ENCODE measurements at places on chromosomes 1 and 21.

DNA sequence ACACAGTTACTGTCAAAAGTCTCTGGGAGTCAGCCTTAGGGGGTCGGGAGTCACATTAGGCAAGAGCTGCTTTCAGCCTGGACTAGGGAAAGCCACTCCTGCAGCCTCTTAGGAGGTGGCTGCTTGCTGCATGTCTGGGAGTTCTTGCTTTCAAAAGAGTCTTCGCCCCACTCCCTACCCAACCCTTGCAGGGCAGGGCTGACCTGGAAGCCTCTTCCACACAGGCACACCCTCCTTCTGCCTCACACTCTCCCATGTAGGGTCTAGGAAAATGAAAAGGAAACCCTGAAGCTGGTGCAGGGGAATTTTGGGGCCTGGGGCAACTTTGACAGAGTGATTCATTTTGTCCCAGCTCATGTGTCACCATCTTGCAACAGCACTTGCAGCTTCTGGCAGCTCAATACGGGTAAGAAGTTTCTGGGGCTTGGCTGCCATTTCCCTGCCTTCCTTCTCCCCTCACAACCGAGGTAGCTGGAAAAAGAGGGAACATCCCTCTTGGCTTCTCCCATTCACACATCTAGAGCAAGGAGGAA lies 37.3 kb downstream of the KCND3 start:
- no peak for DNase-seq

DNA sequence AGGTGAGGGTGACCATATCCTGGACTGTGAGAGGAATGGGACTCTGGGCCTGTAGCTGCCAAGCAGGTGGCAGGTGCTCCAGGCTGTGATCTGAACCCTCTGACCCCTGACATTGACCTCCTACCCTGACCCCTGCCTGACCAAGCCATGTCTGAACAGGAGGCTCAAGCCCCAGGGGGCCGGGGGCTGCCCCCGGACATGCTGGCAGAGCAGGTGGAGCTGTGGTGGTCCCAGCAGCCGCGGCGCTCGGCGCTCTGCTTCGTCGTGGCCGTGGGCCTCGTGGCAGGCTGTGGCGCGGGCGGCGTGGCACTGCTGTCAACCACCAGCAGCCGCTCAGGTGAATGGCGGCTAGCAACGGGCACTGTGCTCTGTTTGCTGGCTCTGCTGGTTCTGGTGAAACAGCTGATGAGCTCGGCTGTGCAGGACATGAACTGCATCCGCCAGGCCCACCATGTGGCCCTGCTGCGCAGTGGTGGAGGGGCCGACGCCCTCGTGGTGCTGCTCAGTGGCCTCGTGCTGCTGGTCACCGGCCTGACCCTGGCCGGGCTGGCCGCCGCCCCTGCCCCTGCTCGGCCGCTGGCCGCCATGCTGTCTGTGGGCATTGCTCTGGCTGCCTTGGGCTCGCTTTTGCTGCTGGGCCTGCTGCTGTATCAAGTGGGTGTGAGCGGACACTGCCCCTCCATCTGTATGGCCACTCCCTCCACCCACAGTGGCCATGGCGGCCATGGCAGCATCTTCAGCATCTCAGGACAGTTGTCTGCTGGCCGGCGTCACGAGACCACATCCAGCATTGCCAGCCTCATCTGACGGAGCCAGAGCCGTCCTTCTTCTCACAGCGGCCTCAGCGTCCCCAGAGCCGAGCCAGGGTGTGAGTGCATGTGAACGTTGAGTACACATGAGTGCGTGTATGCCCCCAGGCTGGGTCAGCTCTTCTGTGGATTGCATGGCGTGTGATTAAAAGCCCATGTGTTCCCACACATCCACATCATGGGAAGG lies 3.1 kb downstream of the TMEM125 start:
- DNase-seq = no peak

DNA sequence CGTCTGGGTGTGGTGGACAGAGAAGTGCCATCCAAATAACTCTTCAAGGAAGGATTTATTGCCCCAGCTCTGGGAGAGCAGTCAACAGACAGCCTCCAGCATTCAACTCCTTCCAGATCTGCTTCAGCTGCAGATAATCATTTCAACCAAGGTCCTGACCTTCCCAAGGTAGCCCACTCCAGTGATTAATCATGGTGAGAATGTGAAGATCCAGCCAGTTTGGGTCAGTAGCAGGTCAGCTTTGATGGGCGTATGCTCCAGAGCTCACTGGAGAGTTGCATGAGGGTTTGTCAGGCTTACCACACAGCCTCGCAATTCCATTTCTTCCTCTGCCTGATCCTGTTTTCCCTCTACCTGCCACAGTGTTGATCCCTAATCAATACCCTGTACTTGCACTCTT lies 214.5 kb upstream of the ZRANB2 start:
- no peak for DNase-seq

- DNase-seq = no peak
Observed at GRCh38 chr1:226017070-226017469, 17.9 kb upstream of the SDE2 start.

- no peak for DNase-seq
Observed at GRCh38 chr21:26140926-26141325, 29.6 kb downstream of the APP start.

DNA sequence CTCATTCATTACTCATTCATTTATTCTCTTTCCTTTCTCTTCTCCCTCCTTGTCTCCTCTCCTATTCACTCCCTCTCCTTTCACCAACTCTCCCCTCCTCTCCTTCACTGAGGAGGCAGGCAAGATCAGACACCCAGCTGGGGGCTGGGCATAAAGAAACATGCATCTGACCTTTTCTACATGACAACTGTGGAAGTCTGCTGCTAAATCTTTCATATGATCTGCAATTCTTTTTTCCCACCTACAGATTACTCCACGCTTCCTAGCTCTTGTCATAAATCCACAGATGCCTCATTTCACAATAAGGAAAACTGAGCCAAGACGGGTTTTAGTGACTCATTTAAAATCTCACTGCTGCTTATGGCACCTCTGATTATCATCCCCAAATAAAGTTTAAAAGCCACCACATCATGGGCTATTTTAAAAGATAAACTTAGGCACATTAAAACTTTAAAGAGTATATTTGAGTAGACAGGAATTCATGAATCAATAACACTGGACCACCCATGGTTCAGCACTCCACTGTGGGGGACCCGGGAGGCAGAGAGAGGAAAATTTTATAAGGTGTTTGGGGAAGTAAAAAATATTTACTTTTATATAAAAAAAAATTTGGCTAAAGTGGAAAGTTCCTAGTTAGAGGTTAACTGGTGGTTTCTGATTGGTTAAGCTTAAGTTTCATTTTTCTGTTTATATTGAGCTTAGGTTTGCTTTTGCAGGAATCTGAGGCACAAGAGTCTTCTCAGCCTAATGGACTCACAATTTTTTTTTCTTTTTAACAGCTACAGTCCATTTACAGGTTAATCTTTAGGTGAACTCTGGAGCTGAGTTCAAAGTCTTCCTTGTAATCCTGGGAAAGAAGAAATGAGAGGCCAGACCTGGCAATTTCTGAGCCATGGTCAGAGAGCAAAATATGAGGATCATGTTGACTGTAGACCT lies 55.8 kb upstream of the DNAH14 start:
- DNase-seq = no peak

- peak; percentile 11 for DNase-seq
Observed at GRCh38 chr1:46333300-46334029, 7.1 kb upstream of the NSUN4 start.

DNA sequence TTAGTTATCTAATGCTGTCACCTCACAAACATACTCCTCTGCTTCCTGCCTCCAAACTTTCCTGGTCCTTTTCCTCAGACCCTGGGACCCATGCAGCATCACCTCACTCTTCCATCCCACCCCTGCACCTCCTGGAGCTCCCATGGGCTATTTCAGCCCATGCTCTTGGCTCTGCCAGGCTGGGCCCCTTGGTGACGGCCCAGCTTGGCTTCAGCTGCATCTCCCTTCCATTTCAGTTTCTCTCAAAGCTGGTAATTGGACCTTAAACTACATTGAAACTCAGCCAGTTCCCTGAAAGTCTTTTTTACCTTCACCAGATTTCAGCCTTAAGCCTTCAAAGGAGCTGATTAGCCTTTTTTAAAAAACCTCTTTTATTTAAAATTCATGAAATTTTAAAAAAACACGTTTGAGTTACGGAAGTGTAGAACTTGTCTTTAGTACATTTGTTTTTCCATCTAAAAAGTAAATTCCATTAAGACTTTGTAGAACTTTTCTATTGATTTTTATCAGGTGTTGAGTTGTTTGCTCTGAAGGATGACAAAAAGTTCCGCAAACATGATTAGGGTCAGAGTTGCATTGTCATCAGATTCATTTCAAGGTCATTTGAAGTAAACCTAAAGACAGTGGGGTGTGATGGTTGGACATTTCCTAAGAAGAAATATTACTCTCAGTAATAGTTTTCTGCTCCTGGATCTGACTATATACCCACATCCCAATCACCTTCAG lies 33.5 kb downstream of the AGT start:
- no peak for DNase-seq

- no peak for DNase-seq
Observed at GRCh38 chr1:3405974-3406867, 48.2 kb upstream of the ARHGEF16 start.

- no peak for DNase-seq
Observed at GRCh38 chr1:14599800-14600199, 1.3 kb downstream of the KAZN start.

GRCh38 chr1:85554630-85555327 lies 25.8 kb upstream of the CCN1 start:
- no peak for DNase-seq

- peak; percentile 69 for DNase-seq
Observed at GRCh38 chr1:6348511-6349191, 44.9 kb downstream of the ACOT7 start.

DNA sequence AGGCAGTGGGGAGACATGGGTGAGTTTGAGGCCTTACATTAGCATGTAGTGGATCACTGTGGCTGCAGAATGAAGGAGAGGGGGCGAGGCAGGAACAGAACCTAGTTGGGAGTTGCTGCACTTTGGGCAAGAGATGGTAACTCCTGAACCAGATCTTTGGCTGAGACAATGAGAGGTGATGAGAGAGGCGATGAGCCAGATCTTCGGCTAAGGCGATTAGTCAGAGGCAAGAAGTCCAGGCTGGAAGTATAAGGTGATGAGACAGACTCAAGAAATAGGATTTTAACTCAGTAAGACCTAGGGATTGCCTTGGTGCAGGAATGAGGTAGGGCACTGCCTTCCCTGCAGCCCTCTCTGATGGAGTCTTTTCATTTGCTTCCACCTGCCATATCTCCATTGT lies 9.1 kb upstream of the ARTN start:
- no peak for DNase-seq

GRCh38 chr1:18948913-18949685 lies 7.4 kb downstream of the IFFO2 start:
- DNase-seq = no peak

DNA sequence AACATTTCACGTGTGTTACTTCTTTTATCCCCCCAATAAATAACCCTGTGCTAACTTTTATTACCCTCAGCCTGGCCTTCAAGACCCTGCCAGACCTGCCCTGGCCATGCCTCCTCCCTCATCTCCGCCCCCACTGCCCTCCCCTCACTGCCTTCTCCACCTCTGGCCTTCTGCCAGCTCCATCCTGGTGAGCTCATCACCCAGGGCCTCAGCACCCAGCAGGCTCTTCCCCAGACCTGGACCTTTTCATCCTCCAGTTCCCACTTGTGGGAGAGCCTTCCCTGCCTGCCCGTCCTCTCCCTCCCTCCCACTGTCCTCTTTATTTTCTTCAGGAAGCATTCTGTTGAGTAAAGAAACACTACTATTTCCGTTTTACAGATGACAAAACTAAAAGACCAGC lies 72.0 kb downstream of the SLC66A1 start:
- DNase-seq = no peak

DNA sequence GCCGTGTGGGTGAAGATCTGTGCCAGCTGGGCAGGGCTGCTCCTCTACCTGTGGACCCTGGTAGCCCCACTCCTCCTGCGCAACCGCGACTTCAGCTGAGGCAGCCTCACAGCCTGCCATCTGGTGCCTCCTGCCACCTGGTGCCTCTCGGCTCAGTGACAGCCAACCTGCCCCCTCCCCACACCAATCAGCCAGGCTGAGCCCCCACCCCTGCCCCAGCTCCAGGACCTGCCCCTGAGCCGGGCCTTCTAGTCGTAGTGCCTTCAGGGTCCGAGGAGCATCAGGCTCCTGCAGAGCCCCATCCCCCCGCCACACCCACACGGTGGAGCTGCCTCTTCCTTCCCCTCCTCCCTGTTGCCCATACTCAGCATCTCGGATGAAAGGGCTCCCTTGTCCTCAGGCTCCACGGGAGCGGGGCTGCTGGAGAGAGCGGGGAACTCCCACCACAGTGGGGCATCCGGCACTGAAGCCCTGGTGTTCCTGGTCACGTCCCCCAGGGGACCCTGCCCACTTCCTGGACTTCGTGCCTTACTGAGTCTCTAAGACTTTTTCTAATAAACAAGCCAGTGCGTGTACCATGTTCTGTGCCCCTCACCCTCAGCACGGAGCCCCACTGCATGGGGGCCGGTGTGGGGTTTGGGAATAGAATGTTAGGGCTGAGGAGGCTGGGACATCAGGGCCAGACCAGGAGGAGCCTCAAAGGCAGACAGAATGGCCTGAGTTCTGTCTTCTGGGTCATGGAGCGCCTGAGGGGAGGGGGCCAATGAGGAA lies 21.3 kb downstream of the SERINC2 start:
- DNase-seq = no peak

DNA sequence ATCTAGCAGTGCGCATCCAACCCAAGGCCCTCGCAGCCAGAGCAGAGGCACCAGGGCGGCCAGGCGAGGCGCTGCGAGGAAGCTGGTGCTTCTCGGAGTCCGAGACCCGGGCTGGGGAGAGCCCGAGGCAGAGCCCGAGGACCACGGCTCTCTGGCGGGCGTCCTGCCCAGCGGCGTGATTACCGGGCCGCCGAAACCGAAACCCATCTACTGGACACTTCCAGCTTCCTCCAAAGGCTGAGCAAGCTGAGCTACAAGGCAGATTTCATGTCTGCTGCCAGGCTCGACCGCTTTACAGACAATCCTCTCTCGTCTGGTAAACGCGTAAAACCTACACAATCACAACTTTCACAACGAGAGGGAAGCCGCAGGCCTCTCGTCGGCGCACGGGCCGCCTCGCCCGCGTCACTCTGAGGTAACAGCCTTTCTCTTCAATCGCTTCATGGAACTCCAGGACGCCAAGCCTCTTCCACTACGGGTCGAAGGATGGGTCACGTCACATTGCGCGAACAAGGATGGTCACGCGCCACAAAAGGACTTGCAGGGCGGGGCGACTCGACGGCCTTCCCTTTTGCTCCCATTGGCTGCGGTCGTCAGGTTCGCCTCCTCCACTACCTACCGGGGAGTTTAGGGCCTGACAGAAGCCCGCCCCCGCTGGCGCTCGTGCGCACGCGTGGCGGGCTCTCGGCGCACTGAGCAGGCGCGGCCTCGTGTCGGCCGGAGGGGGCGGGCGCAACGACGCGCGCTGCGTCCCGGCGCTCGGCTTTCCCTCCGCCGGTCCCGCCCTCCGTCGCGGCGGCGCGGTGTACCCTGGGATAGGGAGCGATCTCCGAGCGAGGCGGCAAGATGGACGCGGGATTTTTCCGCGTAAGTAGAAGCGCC lies at the start of gene SRRM1:
Gene SRRM1 (plus strand): TSS at position 822 of the 882 bp plus-strand sequence. CDS start 25 bp downstream, at position 847.
- peak; percentile 100 for DNase-seq

GRCh38 chr1:228989992-228990827 lies 254.9 kb downstream of the RHOU start:
- DNase-seq = peak; percentile 56

- DNase-seq = no peak
Observed at GRCh38 chr1:15941899-15942660, 33.8 kb downstream of the ZBTB17 start.

- no peak for DNase-seq
Observed at GRCh38 chr1:1623631-1624442, 8.1 kb upstream of the MMP23B start.

Measured in CD4-positive, alpha-beta T cell treated with Interleukin-4 for 1 hour (primary cell).